Stimulated activated naive CD8-positive, alpha-beta T cell treated with anti-CD3 and anti-CD28 coated beads, Interleukin-15, Interleukin-2, amounts not matched to agents 100 U/mL and 50 U/mL, for 24 hours (primary cell): ENCODE measurements at places on chromosomes 3 and 15.
A peak's percentile ranks its signal among the peaks of the same experiment; 100 is the strongest.

DNA sequence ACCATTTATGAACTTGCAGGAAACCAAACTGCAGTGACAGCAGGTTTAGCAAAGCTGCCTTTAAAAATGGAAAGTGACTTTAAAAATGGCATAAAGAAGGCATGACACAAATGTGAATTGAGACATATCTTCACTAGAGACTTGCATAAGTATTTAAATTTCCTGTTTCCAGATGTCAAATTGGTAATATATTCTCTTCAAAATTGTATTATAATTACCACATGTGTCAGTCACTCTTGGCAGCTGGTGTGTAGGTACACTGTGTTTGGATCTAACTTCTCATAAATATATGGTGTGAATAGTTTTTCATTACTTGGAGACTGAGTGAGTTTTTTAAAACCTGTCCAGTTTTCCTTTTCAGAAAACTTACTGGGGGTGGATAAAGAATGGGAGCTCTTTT lies 636.2 kb upstream of the SGO1 start:
- no peak for DNase-seq

GRCh38 chr3:177770383-177771230 lies 573.3 kb upstream of the TBL1XR1 start:
- no peak for DNase-seq

DNA sequence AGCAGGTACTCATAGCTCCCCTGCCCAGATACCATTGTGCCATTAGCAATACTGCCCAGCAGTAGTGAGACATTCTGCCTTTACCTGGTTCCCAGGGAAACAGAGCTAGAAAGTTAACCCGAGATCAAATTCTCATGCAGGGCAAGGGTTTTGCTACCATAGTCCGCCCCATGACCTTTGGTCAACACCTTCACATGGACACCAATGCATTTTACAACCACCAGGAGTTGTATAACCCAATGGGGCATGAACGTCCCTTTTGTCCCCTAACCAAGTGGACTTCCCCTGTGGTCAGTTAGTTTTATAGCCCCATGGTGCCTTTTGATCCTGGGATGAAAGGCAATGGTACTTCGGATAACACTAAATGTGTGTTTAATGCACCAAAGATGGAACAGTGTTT lies 151.7 kb upstream of the IQSEC1 start:
- no peak for DNase-seq

GRCh38 chr3:145767909-145768308 lies 393.1 kb downstream of the PLOD2 start:
- no peak for DNase-seq

DNA sequence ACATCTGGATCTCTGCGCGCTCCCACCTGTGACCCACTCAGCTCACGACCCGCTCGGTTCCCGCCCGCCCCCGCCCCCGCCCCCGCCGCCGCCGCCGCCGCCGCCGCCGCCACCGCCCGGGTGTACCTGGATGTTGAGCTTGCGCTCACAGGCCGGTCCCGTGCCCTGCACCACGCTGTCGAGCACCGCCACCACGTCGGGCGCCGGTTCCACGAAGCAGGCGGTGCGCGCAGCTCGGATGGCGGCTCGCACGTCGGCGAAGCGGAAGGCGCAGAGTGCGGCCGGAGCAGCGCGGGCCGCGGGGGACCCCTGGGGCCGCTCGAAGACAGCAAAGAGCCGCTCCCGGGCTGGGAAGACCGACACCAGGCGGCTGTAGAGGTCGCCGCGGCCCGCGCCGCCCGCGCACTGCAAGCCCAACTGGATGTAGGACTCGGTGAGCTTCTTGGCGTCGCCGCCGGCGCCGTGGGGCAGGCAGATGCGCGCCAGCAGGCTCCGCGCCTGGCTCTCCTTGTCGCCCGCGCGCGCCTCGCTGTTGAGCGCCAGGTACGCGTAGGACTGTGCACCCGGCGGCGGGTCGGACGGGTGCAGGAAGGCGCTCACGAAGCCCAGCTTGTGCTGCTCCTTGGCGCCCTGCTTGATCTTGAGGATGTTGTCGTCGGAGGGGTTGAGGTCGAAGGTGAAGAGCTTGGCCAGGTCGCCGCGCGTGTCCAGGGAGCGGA lies 1.1 kb downstream of the PLXND1 start:
- peak; percentile 43 for DNase-seq

DNA sequence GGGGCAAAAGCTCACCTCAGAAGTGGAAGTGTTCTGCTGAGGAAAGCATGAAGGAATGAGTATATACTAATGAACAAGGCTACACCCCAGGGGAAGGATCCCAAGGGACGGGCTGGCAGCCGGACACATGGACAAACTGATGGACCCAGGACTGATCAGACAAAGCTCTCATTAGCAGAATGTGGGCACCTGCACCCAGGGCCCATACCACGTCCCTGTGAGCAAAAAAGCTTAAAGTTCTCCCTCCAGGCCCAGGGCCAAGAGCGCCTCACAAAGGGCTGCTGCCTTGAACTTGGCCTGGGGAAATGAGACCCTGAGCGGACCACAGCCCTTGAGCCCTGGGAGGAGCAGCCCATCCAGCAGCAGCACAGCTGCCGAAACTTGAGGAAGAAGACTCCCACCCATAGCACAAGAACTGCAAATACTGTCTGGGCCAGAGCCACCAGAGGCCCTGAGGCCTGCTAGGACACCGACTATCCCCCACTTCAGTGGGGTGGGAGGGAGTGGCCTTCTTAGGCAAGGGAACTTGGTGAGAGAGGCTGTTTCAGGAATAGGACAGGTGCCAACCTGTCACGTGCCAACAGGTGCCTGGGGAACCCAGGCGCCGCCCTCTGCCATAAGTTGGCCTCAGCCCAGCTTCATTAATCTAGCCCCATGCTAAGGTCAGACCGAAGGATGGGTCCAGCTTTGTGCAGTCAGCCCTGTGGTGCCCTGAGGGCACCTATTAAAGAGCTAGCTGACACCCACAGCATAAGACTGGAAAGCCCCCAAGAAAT lies 2.3 kb upstream of the GMPPB start:
- DNase-seq: no peak

GRCh38 chr3:140914384-140914945 lies 27.2 kb upstream of the SLC25A36 start:
- DNase-seq: no peak

- DNase-seq: no peak
Observed at GRCh38 chr3:51353691-51354090, 31.4 kb upstream of the MANF start.

DNA sequence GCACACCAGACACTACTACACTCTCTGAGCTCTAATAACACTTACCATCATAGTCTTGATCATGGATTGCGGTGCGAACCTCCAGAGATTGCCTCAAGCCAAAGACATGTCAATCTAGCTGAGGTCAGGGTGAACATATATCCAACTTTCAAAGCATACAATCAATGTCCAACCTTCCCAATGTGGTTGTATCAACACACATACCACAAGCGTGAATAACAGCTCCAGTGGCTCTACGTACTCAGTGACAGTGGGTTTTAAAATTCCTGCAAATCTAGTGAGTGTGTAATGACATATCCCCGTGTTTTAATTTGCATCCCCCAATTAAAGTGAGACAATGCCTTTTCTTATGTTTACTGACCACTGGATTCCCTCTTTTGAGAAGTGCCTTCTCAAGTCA lies 29.6 kb downstream of the SFMBT1 start:
- DNase-seq: no peak

DNA sequence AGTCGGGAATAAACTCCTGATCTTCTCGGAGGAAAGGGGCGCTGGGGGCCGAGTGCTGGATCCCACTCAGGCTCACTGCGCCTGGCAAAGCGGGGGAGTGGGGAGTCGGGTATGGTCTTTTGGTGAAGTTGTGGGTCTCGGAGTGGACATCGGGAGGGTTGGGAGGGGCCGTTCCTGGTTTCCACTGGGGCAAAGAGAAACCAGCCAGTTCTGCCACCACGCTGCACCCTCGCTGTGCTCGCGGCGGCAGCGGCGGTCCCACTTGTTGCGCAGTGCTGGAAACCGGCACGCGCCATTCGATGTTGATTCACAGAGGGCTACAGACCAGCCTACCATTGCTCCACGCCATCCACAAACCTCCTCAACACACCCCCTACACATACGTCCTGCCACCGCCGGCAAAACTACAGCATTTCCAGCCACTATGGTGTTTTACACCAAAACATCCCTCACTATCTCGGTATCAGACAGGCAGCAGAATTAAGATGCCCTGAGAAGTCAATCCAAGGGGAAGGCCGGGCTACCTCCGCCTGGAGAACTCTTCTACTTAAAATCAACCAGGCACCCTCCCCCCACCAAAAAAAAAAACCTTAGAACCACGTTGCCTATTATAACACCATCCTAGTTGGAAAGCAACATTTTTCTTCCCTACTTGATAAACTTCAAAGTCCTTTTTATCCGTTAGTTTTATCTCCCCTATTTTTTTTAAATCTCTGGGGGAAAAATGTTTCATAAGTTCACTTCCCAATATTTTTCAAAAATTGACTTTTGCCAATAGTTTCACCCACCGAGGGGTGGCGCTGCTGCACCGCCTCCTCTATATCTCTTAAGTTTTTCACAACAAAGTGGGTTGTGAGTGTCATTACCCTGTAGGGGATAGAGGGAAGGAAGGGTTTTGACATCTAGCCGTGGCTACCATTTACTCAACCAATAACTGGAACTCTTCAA lies 3.6 kb downstream of the BCL6 start:
- DNase-seq: peak; percentile 82

- DNase-seq: no peak
Observed at GRCh38 chr15:52925130-52925529, 135.0 kb upstream of the ONECUT1 start.

GRCh38 chr15:92346063-92346462 lies 47.6 kb upstream of the ST8SIA2 start:
- no peak for DNase-seq

- no peak for DNase-seq
Observed at GRCh38 chr3:126147932-126148683, 32.3 kb downstream of the ALDH1L1 start.

GRCh38 chr3:189496375-189497138 lies 134.6 kb upstream of the TP63 start:
- DNase-seq: no peak

DNA sequence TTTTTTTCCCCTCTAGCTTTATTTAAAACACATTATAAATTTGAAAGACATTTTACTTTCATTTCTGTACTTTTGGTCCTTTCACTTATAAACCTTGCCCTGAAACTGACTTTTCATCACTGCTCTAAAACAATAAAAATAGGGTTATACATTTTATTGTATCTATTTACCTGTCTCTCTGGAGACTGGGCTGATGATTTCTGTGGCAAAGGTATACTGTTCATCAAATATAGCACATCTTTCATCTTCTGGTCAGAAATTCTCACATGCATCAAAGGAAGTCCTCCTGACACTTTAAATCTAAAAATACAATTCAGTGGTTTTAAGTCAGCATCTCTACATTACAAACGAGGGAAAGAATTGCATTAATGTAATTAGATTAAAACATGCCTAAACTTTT lies 86.1 kb downstream of the VPS13C start:
- no peak for DNase-seq

DNA sequence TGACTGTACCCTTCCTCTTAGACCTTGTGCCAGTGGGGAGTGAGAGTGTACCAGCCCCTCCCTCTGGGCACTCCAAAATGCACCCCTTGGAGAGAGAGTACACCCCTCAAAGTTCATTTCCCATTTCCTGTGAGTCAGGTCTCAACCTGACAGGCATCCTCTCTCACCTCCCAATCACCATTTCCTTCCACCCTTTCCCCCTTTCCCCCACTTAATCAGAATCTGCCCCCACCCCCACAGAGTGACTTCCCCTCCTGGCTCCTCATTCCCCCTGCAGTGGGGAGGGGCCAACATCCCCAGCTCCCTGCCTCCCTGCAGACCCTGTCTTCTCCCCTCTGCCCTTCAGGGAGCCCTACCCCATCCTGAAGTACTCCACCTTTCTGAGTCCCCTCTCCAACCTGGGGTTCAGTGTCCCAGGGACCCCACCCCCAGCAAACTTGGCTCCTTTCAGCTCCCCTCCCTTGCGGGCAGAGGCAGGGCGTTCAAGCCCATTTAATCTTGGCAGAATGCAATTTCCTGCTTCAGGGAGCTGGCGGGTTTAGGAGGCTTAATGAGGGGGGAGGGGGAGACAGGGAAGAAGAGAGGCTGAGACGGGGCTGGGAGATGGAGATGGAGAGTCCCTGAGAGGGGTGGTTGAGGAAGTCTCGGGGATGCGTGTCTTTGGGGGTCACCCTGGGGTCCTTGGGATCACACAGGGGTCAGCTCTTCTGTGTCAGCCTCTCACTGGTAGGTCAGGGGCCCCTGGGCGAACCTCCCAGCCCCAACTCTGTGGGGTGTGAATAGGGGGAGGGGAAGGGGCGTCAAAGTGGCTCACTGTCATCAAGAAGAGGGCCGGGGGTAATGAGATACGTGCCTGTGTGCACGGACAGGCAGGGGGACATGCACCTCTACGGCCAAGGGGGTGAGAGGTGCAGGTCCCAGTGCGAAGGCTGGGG lies 16.6 kb upstream of the SEMA3F start:
- no peak for DNase-seq

GRCh38 chr3:58198362-58198761 lies 12.4 kb downstream of the DNASE1L3 start:
- DNase-seq: no peak

DNA sequence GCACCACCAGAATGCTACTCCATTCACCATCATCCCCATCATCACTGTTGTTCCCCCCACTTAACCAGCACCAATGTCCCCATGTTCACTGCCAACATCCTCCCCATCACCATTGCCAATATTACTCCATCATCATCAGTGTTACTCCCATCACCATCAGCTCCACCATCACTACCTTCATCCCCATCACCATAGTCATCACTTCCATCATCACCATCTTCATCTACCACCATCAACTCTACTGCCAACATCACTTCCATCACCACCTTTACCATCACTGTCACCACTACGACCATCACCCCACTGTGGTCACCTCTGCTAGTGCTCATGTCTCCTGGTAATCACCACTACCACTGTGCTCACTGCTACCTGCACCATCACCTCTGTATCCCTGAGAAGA lies 47.2 kb upstream of the TMEM115 start:
- no peak for DNase-seq

GRCh38 chr3:13772321-13772745 lies 107.5 kb downstream of the WNT7A start:
- DNase-seq: no peak

- peak; percentile 17 for DNase-seq
Observed at GRCh38 chr3:97871801-97872524, 50.2 kb downstream of the CRYBG3 start.

GRCh38 chr3:161560008-161560637 lies 63.5 kb downstream of the OTOL1 start:
- DNase-seq: no peak

DNA sequence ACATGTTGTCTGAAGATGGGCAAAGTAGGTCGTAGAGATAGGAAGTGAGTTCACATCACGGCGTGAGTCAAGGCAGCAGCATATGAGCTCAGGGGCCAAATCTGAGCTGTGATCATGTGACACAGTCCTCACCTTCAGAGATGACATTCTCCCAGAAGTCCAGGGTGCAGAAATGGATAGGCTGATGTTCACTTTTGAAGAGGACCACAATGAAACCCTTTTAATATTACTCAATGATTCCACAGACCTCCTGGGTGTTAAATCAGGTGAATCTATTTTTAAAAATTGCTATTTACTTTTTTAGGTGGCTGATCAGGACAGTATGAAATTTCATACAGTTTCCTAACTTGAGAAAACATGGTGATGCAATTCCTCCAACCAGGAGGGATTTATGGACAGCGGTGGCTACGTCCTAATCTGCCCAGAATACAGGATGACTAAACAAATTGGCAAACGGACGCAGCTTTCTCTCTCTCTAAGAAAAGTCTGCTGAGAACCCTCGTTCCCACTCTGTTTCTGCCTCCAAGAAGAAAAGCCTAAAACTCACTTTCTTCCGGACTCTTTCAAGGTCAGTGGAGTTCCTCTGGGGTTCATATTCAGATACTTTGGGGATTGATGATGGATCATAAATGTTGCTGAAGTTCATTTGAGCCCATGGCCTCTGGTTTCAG lies 34.4 kb downstream of the B3GNT5 start:
- DNase-seq: no peak

- DNase-seq: no peak
Observed at GRCh38 chr15:40283615-40284300, 894 bp upstream of the ANKRD63 start.
